ENCODE measurements at places on chromosomes 13 and 19. TPM values are rescaled to one million over a fixed set of nuclear protein-coding genes. Genes with fewer than 3 reads are reported as not detected.

The ZNF439 gene
- 13.8 TPM for total RNA-seq

The GRK1 gene
- total RNA-seq, result not detected

The SPACA4 gene
- total RNA-seq, result not detected

The OR10H5 gene
- total RNA-seq, result not detected

GRCh38 chr13:33207615-33207961 lies 78.0 kb downstream of the STARD13 start:
- no peaks in the 10 kb centered on the region for H3K36me3 ChIP-seq
- no peak for DNase-seq
- H3K27me3 ChIP-seq, result no peaks in the 10 kb centered on the region
- H3K27ac ChIP-seq, result peak overlapping the region; percentile 83
- H3K4me3 ChIP-seq, result no peak overlapping the region

DNA sequence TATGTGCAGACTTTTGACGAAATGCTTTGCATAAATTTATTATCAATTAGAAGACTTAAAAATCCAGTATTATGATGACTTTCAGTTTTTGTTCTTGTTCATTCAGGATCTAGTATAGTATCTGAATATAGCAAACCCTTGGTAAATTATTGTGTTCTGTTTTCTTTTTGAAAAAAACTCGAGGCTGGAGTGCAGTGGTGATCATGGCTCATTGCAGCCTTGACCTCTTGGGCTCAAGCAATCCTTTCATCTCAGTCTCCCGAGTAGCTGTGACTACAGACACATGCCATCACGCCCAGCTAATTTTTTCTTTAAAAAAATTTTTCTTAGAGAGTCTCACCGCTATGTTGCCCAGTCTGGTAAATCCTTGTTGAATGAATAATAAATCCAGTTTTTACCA lies 4.6 kb downstream of the FARP1 start:
- no peaks in the 10 kb centered on the region for H3K27me3 ChIP-seq
- H3K4me3 ChIP-seq, result no peak overlapping the region
- DNase-seq, result no peak

- no peak overlapping the region for H3K27ac ChIP-seq
- H3K4me1 ChIP-seq, result no peaks in the 10 kb centered on the region
- peaks cover 2% of the 10 kb centered on the region for H3K36me3 ChIP-seq
- H3K27me3 ChIP-seq, result no peaks in the 10 kb centered on the region
Measured at GRCh38 chr19:38190793-38191192, 33.2 kb downstream of the DPF1 start.

DNA sequence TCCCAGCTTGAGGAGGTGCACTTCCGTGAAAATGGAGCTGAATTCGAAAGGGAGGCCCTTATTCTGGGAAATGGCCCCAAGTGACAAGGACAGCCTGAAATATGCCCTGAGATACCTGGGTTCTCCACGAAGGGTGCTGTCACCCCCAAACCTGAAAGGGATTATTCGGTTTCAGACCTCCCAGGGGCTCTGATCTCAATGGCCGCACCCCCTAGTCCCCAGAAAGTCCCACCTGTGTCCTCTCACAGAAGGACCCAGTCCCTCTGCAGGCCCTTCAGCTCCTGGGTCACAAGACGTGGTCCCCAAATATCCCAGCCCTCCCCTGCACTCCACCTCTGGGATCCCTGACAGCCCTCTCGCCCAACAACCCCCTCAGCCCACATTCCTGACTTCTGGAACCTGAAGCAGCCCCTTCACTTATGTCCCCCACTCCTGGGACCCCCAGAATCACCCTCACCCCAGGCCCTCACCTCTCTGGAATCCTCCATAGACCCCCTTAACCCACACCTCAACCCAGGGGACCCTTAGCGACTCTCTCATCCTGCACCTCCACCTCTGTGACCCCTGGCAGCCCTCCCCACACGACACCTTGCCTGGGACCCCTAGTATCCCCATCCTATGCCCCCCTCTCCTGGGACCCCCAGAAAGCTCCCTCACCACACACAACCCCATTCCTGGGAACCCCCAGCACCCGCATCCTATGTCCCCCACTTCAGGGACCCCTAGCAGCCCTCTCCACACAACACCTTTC lies 606 bp downstream of the SYNGR4 start:
- no peak overlapping the region for H3K27ac ChIP-seq
- H3K36me3 ChIP-seq, result no peaks in the 10 kb centered on the region
- H3K4me1 ChIP-seq, result no peaks in the 10 kb centered on the region
- peak overlapping the region; percentile 82 for H3K4me3 ChIP-seq
- no peak for DNase-seq
- H3K27me3 ChIP-seq, result no peaks in the 10 kb centered on the region

GRCh38 chr19:46065486-46066071 lies 24.8 kb upstream of the IGFL4 start:
- no peaks in the 10 kb centered on the region for H3K36me3 ChIP-seq
- H3K4me1 ChIP-seq, result no peaks in the 10 kb centered on the region
- no peak for DNase-seq
- no peak overlapping the region for H3K4me3 ChIP-seq
- peaks cover 5% of the 10 kb centered on the region for H3K27me3 ChIP-seq

DNA sequence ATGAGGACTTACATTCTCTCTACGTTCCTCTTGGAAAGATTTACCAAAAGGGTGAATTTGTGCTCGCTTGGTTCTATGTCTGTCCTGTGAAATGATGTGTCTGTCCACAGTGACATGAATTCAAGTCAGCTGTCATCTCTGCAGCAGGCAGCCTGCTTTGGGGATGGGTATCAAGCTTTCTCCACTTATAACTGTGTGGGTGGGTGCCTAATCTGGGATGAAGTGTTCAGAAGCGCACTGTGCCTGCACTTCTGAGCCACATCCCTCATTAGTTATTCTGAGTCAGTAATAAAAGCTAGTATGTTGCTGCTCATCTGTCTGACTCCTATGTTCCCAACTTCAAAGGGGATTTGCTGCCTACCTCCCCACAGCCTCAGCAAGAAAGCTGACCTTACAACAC lies 86.1 kb upstream of the TUBA3C start:
- H3K27ac ChIP-seq, result no peak overlapping the region
- no peaks in the 10 kb centered on the region for H3K27me3 ChIP-seq
- no peak overlapping the region for H3K4me3 ChIP-seq
- no peaks in the 10 kb centered on the region for H3K36me3 ChIP-seq
- no peaks in the 10 kb centered on the region for H3K4me1 ChIP-seq

DNA sequence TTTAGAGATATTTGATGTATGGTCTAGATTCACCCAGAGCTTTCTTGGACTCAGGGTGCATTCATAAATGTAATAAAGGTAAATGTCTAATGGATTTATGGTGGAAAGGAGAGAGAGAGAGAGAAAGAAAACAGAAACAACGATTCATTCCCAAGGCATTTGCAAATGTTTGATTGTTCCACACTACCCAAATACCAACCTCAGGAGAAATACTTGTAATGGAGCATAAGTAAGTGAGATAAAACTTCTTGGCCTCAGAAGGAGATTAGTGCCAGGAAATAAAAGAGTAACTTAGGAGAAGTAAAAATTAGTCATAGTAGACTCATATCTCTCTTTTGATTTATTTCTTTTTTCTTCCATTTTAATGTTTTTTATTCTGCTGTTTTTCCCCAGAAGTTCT lies 40.6 kb upstream of the DGKH start:
- peak overlapping the region; percentile 2 for H3K27ac ChIP-seq
- H3K4me3 ChIP-seq, result no peak overlapping the region
- H3K27me3 ChIP-seq, result no peaks in the 10 kb centered on the region
- no peaks in the 10 kb centered on the region for H3K36me3 ChIP-seq
- H3K4me1 ChIP-seq, result peaks cover 30% of the 10 kb centered on the region

DNA sequence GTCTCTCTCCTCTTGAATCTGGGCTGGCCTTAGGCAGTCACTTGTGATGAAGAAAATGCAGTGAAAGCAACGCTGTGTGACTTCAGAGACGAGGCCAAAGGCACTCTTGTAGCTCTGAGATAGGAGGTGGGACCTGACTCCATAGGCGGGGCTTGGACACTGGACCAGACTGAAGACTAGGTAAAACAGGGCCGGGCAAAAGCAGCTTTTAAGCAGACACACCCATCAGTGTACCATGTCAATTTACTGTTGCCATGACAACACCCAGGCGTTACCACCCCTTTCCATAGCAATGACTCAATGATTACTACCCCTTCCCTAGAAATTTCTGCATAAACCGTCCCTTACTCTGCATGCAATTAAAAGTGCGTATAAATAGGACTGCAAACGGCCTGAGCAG lies 6.6 kb upstream of the EID2 start:
- H3K36me3 ChIP-seq, result no peaks in the 10 kb centered on the region
- H3K4me3 ChIP-seq, result no peak overlapping the region
- no peaks in the 10 kb centered on the region for H3K4me1 ChIP-seq
- H3K27me3 ChIP-seq, result no peaks in the 10 kb centered on the region
- no peak overlapping the region for H3K27ac ChIP-seq

DNA sequence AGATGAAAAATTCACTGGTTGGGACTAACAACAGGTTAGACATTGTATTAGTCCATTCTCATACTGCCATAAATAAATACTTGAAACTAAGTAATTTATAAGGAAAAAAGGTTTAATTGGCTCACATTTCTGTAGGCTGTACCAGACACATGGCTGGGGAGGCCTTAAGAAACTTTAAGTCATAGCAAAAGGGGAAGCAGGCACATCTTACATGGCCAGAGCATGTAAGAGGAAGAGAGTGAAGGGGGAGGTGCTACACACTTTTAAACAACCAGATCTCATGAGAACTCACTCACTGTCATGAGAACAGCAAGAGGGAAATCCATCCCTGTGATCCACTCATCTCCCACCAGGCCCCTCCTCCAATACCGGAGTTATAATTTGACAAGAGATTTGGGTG lies 125.9 kb downstream of the SUCLA2 start:
- no peaks in the 10 kb centered on the region for H3K4me1 ChIP-seq
- H3K27ac ChIP-seq, result no peak overlapping the region
- H3K36me3 ChIP-seq, result no peaks in the 10 kb centered on the region
- no peaks in the 10 kb centered on the region for H3K27me3 ChIP-seq
- no peak for DNase-seq
- H3K4me3 ChIP-seq, result no peak overlapping the region

All from thoracic aorta (tissue), 2 donors.